Left renal cortex interstitium (tissue), 4 donors: ENCODE measurements at places on chromosomes 16 and 17. TPM values are rescaled to one million over a fixed set of nuclear protein-coding genes. Genes with fewer than 3 reads are reported as not detected.

- no peak for DNase-seq
Observed at GRCh38 chr16:7644176-7644575, 311.5 kb downstream of the RBFOX1 start.

NXN gene
- 31.7 TPM for polyA plus RNA-seq

- DNase-seq: no peak
Observed at GRCh38 chr17:37123386-37123785, 174.6 kb downstream of the AATF start.

NATD1 gene
- 16.1 TPM for polyA plus RNA-seq

DNA sequence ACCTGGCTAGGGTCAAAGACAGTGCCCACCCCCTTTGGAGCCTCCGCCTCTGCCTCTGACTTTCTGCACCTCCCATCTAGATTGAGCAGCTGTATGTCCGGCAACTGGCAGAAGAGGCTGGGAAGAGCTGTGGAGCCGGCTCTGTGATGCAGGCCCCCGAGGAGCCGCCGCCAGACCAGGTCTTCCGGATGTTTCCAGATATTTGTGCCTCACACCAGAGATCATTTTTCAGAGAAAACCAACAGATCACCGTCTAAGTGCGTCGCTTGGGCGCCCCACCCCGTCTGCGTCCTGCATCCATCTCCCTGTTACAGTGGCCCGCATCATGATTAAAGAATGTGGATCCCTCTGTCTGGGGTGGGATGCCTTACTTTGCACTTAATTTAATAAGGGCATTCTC lies 22.1 kb downstream of the IRF8 start:
- no peak for DNase-seq
